Retina (tissue), 1 donor: ENCODE measurements at places on chromosomes 7 and 10.

DNA sequence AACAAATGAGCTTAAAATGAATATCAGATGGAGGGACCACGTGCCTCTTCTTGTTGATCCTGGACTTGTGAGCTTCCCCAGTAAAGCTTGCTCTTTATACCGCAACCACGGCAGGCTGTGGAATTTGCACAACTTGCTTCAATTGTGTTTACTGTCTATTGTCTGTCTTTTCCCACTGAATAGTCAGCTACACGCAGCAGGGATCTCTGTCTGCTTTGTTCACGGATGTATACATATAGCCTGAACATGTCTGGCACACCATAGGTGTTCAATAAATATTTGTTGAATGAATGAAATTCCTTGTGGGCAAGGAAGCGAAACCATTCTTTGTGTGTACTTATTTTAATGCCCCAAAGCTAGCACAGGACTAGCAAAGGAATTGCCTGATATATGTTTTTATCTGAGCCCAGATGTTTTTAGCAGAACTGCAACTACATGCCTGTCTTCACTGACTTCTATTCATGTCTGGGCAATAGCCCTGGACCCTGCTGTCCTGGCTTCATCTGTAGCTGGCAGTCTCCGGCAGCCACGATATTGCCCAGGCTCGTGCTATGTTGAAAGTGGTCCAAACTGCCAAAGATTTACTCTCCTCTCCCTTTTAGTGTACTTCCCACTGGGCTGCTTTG is 29.9 kb upstream of the IFRD1 start:
- DNase-seq = peak; percentile 47

GRCh38 chr7:95056107-95056739 is 148.8 kb downstream of the PPP1R9A start:
- DNase-seq = no peak

DNA sequence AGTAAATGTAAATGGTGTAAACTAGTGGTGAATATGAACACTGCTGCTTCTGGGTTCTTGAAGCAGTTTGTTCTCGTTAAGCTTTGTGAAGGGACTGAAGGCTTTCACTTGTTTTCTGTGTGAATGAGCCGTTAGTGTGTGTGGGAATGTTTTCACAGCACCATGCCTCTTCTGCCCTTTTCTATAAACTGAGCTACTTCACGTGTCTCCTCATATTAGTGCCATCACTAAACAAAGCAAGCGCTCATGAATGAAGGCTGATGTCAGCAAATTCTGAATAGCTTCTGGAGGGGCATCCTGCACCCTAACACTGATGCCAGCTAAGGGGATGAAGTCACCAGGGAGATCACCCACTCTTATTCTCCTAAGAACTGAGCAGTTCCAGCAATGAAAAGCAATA is 205.6 kb upstream of the ETV1 start:
- DNase-seq = peak; percentile 77

GRCh38 chr7:43906331-43907010 is at the start of gene URGCP:
Gene URGCP (minus strand): TSS chr7:43906596. CDS start chr7:43906575, 21 bp downstream.
- peak; percentile 47 for DNase-seq

- no peak for DNase-seq
These were observed 39.0 kb downstream of the PDGFA start for GRCh38 chr7:480531-481218.

DNA sequence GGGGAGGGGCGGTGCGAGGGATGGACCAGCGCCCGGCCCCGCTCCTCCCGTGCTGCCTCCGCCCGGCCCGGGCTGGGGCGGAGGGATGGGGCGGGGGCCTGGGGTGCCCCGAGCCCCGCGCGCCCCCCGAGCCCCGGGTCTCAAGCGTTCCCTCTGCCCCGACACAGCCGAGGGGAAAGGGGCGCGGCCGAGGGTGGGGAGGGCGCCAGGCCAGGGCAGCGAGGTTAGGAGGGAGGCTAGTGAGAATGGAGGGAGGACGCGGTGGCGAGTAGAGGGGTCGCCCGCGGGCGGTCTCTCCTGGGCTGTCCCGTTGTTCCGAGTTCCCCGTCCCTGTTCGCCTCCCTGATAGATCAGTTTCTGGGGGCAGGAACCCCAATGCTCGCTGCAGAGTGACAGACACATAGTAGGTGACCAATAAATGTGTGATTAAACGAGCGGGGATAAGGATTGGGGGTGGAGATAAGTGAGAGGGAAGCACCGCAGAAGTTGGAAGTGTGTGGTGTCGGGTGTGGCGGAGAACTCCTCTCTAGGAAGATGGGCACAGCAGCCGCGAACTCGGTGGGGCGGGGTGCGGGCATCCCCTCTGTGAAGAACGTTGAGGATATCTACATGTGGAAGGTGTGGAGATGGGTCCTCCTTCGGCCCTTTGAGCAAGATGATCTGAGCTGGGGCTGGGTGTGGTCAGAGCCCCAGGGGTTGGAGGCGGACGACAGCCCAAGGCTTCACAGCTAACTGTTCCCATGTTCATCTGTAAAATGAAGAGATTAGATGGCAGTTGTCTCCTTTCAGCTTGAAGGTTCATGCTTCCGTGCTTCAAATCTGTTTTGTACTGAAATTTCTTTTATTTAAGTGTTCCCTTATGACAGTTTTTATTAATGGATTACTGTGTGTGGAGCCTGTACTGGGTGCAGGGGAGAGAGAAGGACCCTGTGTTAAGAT is 580 bp downstream of the ZNF775 start:
- DNase-seq = peak; percentile 77

GRCh38 chr7:142872106-142872675 is 13.4 kb downstream of the TRPV6 start:
- DNase-seq = no peak

DNA sequence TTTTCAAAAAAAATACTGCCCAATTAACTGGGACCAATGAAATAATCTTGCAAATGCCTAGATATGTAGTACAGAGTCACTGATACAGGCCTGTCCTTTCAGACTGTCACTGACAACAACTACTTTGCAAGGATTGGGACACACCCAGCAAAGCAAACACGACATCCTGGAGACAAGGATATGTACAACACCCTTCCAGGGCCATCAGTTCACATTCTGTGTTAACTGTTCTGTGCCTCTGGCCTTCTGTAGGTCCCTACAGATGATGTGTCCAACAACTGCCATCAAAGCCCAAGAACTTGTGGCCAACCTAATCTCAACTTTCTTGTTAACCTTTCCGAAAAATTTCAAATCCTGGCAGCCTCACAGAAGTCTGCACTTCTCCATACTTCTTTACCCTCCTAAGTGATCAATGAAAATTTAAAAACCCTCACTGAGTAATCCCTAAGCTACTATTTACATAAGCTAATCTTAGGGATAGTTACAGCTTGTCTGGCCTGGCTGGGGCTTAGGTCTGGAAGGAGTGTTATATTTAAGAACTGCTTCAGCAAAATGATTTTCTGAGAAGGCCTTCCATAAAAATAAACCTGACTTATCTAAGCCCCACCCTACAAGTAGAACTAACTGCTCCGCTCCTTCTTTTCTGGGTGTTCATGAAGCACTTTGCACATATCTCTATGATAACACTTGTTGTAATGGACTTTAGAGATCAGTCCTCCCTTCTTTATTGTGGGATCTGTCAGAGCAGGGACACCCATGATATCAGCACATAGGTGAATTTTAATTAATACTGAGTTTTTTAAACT is 21.0 kb downstream of the COBL start:
- no peak for DNase-seq

DNA sequence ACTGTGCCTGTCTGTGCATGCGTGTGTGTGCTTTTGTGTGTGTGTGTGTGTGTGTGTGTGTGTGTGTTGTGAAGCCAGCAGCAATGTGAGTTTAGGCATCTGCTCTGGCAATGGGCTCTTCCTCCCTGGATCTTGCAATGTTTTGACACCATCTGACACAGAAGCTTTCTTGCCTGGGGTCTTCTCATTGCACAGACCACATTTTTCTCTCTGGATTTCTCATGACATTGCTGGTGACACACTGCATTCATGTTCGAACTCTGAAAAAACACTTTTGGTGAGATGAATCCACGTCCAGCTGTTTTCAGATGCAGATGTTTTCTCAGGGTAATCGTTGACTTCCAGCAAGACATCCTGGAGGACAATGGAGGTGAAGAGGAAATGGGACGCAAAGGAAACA is 63.0 kb upstream of the FZD8 start:
- DNase-seq = no peak

- DNase-seq = no peak
These were observed 786 bp downstream of the ATP5F1C start for GRCh38 chr10:7788639-7789286.

- no peak for DNase-seq
These were observed 133.7 kb upstream of the TNS3 start for GRCh38 chr7:47715631-47716068.

DNA sequence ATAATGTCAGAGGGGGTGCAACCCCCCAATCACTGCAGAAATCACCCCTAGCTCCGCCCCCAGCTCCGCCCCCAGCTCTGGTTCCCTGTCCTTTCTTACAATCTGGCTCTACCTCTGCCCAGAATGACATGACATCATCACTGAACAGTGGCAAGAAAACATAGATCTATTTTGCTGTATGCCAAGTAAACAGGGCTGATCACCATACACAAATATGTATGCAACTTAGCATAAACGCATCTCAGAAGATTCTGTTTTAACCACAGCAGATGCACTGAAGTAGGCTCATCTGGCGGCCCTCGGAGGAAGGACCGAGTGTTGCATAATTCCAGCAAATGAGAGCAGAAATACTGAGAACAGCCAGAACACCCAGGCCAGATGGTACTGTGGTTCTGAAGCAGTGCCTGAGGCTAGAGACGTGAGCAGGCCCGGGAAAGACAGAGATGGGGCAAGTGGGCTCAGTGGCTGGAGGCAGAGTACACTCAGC is 293.3 kb upstream of the KLF14 start:
- no peak for DNase-seq

GRCh38 chr7:139094596-139094995 is 14.9 kb downstream of the ZC3HAV1 start:
- DNase-seq = peak; percentile 26

- DNase-seq = no peak
These were observed 150.1 kb upstream of the KLF6 start for GRCh38 chr10:3935141-3935540.

- no peak for DNase-seq
These were observed 325.9 kb upstream of the FZD1 start for GRCh38 chr7:90938371-90938770.
